ENCODE measurements at places on chromosomes 16 and 17.
A peak's percentile ranks its signal among the peaks of the same experiment; 100 is the strongest.

DNA sequence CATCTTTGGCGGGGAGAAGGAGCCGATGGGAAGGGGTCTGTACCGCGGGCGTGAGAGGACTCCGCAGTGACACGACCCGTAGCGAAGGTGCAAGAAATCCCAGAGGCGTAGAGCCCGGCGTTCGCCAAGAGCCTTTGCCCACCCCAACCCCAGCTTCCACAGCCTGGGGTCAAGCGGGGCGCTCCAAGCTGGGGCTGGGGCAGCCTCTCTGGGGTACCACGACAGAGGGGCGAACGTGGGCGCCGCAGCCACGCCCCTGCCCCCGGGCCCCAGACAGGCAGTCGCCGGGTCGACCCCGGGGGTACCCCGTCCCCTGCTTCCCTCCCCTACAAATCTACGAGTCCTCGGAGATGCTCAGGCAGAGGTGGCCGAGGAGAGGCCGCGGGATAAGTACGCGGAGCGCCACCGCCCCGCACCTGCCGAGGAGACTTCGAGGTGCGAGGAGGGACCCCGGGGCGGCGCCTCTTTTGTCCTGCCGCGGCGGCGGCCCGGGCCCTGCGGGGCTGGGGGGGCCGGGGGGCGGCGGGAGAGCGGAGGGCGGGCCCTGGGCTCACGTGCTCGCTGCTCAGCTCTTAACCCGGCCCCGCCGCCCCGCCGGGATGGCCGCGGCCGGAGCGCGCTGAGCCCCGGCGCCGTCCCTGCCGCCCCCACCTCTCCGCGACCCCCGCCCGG, at the start of gene ADAM11:
TSS of gene ADAM11 (plus strand) at position 575 of the 672 bp plus-strand sequence. CDS start 212 bp downstream, outside the sequence.
- no peak for DNase-seq

- DNase-seq: no peak
Observed at GRCh38 chr17:6651919-6652452, 424 bp downstream of the C17orf100 start.

- no peak for DNase-seq
Observed at GRCh38 chr17:30780343-30780742, 44.1 kb downstream of the CRLF3 start.

DNA sequence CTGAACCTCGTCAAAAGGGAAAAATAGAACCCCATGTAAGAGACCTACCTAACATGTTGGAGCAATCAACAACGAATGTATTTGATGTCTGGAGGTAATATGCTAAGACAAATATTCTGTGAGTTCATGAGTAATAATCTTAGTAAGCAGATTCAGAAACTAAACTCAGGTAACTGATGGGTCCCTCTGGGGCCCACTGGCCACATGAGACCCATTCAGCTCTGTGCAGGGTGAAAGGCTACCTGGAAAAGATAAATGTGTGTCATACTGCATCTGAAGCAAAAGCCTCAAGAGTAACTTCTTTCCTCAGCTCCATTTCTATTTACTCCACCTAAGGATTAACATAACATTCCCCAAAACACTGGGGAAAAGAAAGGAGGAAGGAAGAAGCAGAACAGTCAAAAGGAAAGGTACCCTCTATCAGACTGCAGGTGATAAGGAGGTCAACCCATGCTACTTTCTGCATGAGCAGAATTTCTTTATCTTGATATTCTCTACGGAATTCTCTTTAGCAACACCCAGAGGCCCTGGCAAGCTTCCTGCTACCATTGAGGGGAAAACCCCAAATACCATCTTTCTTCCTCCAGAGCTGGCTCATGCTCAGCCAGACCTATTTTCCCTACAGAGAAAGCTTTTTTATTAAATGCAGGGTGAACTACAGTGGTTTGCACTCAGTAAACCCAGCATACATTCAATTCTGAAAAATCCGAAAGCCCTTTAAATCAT, 37.7 kb upstream of the ABCA6 start:
- DNase-seq: peak; percentile 54

DNA sequence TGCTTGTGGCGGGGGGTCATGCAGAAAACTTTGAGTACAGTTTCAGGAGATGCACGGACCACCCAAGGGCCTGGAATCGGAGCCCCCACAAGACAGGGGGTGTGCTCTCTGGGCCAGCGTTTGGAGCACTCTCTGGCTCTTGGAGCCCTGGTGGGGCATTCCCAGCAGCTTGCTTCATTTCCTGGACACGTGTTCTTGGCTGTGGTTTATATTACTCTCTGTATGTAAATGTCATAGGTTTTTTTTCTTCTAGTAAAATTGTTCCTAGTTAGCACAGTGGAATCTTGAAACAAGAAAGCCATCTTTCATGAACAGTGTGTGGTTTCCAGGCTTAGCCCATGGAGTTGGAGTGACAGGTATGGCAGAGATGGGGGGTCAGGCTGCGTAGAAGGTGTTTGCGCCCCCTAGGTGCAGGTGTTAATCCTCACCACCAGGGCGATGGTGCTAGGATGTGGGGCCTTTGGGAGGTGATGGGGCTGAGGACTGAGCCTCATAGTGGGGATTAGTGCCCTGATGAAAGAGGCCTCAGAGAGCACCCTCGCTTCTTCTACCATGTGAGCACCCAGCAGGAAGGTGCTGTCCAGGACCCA, 79.8 kb downstream of the JPH3 start:
- DNase-seq: peak; percentile 8

- peak; percentile 68 for DNase-seq
Observed at GRCh38 chr17:73342050-73342522, 30.3 kb upstream of the CDC42EP4 start.

DNA sequence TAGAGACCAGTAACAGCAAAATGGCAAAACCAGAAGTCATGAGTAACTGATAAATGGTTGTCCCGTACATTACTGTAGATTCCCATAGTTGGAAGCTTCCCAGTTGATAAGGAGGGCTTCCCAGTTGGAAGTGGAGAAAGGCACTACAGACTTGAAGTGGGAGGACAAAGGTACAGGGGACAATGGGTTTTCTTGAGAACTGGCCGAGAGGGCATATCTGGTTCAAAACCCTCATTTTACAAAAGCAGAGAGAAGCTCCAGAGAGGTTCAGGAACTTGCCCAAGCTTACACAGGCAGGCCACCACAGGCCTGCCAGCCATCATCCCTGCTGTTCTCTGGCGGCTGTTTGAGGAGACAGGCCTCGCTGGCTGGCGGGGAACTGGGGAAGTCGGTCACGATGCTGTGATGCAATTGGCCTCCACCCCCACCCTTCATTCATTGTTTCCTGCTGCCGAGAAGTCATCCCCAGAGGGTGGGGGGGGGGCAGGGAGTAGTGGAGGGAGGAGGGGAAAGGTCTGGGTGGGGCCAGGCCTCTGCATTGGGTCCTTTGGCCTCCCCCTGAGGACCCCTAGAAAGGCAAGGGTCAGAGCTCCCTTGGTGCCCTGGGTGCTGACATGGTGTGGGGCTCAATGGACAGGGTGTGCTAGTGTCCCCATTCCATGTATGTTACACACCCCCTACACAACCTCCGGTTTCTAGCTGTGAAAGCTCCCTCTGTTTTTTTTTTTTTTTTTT, 3.0 kb downstream of the UBALD2 start:
- peak; percentile 74 for DNase-seq

- no peak for DNase-seq
Observed at GRCh38 chr16:89093602-89094251, at the start of gene ACSF3. TSS of gene ACSF3 (plus strand) at chr16:89093852. CDS start at chr16:89100682, 6,830 bp downstream.

- no peak for DNase-seq
Observed at GRCh38 chr17:50934672-50935220, 68.6 kb upstream of the TOB1 start.

DNA sequence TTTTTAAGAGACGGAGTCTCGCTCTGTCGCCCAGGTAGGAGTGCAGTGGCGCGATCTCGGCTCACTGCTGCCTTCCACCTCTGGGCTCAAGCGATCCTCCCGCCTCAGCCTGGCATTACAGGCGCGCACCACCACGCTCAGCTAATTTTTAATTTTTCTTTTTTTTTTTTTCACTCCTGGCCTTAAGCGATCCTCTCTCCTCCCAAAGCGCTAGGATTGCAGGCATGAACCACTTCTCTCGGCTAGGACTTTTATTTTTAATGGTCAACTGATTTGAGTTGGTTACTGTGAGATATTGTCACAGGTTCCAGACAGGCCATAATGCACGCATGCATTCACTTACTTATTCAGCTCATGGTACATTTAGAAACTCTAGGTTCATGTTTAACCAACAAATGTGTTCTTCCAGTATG, 888 bp downstream of the PIGW start:
- no peak for DNase-seq

DNA sequence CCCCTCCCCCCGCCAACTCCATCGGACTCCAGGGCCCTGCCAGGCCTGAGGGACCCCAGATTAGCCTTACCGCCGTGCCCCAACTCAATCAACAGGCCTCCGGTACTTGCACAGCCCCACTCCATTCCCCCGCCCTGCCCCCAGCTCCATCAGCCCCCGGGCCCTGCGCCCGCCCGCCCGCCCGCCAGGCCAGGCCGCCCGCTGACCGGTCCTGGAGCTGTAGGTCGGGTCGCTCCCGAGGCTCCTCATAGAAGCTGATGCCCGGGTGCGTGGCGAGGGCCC, 308 bp downstream of the GTF3C1 start:
- DNase-seq: no peak

DNA sequence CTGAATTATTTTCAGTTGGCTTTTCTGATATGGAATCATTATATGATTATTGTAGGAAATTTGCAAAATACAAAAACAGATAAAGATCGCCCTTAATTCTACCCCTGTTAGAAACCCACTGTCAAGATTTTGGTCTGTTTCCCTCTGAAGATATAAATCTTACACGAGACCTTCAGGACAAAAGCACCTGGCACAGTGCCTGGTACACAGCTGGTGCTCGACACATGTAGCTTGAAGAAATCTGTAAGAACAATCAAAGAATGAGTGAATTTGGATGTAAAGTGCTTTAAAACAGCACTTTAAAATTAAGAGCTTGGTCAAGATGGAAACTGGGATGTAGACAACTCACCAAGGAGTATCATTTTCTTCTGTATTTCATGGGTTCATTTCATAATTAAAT, 181.1 kb downstream of the C16orf78 start:
- no peak for DNase-seq

- no peak for DNase-seq
Observed at GRCh38 chr17:35901631-35902175, 21.5 kb upstream of the CCL5 start.

- no peak for DNase-seq
Observed at GRCh38 chr16:47262938-47263337, 119.2 kb upstream of the NETO2 start.

DNA sequence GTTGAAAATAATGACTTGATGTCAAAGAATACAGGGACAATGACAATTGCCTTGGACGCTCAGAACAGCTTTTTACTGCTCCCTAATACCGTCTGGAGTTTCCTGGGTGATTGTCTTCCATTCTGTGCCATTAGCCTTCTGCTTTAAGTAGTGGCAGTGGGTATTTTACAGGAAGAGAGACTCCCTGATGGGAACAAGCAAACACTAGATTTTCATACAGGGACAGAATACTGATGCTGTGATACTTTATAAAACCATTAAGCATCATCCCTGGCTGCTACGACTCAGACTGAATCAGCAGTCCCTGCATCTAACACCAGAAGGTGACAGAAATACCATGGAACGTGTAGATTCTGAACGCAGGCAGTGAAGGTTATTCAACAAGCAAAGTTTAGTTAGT, 635.4 kb upstream of the GOT2 start:
- no peak for DNase-seq

- DNase-seq: no peak
Observed at GRCh38 chr16:81460075-81460474, 15.5 kb downstream of the CMIP start.

DNA sequence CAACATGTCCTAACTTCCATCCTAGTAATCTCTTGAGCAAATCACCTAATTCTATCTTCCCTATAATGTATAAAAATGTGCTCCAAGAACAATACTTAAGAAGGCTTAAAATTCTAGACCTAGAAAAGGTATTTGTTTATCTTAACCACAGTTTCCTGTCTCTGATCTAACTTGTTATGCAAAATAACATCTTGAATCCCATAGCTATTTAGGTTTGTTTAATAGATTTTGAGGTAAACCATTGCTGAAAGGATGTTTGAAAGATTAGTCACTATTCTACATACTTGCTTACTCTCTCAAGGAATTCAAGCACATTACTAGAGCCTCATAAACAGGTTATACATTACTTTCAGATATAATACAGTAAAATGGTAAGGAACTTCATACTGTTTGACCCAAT, 13.0 kb downstream of the CA10 start:
- DNase-seq: peak; percentile 96

DNA sequence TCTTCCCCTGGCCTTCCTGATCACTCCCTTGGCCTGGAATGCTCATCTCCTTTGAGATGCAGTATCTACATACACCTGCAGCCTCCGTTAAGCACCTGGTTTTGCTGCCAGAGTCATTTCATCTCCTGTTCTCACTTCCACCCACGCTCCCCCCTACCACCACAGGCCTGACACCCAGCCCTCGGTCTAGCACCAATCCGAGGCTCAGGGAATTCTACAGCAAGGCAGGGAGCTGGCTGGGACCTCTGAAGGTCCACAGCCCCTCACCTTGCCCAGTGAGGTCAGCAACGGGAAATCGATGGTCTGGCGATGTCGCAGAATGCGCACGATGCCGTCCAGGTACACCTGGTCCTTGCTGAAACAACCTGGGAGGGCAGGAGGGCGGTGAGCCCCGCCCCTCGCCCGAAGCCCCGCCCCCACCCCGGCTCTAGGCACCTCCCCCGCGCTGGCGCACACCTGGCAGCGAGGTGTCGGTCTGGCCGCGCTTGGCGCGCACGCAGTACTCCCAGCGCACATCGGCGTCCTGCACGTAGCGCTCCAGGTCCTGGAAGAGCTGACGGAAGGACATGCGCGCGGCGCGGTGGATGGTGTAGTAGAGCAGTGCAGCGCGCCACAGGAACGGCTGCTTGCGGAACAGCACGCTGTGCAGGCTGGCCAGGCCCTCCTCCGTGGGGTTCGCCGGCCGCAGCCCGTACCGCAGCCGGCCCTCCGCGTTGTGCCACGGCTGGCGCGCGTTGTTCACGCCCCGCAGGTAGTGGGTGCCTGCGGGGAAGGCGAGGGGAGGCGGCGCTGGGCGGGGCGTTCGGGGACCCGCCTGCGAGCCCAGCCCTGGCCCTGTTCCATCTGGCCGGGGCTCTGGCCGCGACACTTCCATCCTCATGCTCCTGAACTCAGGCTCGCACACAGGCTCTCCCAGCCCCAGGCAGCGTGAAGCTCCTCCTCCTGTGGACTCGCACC, 5.7 kb downstream of the MATCAP1 start:
- DNase-seq: peak; percentile 86

DNA sequence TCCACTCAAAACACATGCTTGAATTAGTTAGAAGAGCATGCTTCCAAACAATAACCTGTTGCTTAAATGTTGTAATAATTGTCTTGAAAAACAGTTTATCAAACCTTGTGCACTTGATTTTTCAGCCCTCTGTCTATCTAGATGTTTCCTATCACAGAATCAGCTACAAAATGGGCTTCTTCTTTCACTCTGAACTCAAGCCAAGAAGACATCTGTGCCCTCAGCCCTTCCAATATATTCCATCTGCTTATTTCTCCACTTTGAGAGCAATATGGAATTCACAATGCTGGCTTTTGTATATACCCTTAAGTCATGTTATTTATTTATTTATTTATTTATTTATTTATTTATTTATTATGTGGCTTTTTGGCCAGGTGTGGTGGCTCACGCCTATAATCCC, 234.2 kb downstream of the TOX3 start:
- DNase-seq: no peak

- DNase-seq: no peak
Observed at GRCh38 chr16:77077256-77077922, 113.6 kb upstream of the MON1B start.

- DNase-seq: no peak
Observed at GRCh38 chr17:77414811-77415400, 274.1 kb downstream of the SEC14L1 start.

GRCh38 chr16:12988071-12988470, 86.7 kb downstream of the SHISA9 start:
- no peak for DNase-seq

Data from foreskin keratinocyte (primary cell).